Stimulated activated CD8-positive, alpha-beta memory T cell treated with anti-CD3 and anti-CD28 coated beads, Interleukin-15, amount 100 ng/mL, for 48 hours (primary cell): ENCODE measurements at places on chromosomes 2 and 18.
A peak's percentile ranks its signal among the peaks of the same experiment; 100 is the strongest.

DNA sequence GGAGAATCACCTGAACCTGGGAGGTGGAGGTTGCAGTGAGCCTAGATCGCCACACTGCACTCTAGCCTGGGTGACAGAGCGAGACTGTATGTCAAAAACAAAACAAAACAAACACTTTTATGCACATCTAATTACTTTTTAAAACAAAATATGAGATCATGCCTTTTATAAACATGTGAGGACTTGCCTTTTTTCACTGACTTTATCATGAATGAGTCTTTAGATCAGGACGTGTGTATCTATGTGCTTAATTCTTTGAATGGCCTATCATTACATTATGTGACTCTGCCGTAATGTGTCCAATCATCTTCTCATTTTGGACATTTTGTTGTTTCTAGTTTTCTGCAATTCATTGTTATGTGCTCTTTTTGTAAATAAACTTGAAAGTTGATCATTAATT is 58.7 kb downstream of the FAM117B start:
- no peak for DNase-seq

GRCh38 chr2:223099561-223099960 is 47.6 kb downstream of the KCNE4 start:
- no peak for DNase-seq

GRCh38 chr2:40315683-40316082 is 136.2 kb downstream of the SLC8A1 start:
- DNase-seq, result no peak

DNA sequence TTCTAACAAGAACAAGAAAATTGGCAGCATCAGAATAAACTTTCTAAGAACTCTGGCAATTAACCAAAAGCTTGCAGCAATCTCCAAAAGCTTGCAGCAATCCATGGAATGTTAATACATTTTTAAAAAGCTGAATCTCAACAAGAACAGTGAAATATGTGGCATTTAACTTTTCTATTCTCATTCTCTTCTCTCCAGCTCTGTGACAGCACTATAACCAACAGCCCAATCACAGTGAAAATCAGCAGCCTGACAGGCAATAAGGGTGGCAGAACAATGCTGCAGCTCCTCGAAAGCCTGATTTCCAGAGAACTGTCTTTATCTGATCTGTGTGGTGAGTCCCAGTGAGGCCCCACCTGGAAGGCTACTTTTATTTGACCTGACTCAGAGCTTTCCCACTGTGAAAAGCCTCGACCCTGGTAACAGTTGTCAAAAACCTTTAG is 60.0 kb downstream of the TMEM131 start:
- peak; percentile 11 for DNase-seq

DNA sequence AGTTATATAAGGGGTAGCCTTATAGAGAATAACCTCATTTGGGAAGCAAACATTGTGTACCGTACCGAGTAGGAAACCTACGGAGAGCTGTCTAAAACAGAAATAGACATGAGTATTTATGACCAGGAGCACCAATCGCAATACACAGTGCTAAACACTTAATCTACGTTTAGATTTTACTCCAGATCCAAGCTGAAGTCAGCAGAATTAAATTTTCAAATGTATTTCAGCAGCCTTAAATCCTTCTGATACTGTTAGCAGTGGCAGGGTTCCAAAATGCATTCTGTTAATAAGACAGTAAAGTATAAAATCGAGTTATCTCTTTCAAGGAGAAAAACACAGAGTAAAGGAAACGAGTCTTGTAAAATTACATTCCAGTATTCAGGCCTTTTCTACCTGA is 118.1 kb upstream of the ZNF521 start:
- DNase-seq, result no peak

DNA sequence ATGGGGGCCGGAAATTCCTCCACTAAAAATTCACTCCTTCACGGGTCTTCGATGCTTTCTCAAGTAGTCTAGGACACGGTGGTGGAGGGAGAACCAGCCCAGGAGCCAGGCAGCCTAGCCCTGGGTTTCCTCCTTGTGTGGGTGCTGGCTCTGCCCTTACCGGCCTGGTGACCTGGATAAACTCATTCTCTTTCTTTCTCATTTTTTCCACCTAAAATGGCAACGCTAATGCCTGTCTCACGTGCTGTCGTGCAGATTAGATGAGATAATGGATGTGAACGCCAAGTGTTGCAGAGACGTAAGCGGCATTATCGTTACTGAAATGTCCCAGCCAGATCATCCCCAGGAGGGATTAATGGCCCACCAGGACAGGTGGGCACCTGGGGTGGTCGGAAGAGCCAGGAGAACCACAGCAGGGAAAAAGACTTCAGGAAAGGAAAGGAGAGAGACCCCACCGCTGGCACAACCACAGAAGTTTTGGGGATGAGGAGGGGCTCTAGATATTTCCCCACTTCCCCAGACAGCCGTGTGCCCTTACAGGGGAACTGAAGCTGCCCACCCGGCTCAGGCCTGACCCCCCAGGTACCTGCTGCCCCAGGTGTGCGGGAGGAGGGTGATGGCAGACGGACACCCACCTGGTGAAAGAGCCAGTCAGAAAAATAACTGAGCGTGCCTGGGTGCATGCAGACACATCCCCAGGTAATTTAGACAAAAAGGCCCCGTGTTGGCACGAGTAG is 100.8 kb upstream of the ASAP2 start:
- DNase-seq, result no peak

DNA sequence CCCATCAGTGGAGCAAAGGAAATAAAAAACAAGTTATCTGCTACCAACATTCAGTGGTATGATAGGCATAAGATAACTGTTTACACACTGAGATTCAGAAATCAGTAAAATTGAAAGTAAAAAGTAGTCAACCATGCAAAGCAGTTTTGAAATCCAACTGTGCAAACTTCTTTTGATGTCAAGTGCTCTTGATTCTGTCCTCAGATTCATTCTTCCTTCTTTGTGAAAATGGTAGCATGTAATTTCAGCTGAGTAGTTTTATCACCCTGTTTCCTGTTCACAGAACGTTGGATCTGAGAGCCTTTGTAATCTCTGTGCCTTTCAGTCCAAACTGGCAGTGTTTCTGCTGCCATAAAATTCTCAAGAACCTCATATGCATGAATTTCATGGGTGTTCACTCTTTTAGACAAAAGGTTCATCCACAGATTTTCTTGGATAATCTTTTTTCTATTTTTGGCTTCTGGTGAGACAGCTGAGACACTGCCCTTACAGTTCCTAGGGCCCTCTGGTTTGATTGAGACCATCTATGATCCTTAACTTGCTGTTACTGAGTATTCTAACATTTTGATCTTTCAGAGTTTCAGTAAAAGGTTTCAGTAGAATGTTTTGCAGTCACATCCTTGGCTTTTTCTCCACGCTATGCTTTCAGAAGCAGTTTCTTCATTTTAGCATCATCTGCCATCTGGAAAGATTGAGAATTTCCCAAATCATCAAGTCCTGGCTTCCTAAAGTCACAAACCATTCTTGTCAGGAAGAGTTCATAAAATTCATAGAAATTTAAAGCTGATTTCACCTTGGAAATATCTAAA is 272.3 kb upstream of the EPHA4 start:
- DNase-seq, result no peak

GRCh38 chr2:158664987-158665386 is 130.1 kb upstream of the DAPL1 start:
- DNase-seq, result no peak

GRCh38 chr2:119311371-119311770 is 55.3 kb downstream of the C2orf76 start:
- no peak for DNase-seq

- no peak for DNase-seq
Observed at GRCh38 chr2:159118859-159119500, 150.5 kb downstream of the TANC1 start.

DNA sequence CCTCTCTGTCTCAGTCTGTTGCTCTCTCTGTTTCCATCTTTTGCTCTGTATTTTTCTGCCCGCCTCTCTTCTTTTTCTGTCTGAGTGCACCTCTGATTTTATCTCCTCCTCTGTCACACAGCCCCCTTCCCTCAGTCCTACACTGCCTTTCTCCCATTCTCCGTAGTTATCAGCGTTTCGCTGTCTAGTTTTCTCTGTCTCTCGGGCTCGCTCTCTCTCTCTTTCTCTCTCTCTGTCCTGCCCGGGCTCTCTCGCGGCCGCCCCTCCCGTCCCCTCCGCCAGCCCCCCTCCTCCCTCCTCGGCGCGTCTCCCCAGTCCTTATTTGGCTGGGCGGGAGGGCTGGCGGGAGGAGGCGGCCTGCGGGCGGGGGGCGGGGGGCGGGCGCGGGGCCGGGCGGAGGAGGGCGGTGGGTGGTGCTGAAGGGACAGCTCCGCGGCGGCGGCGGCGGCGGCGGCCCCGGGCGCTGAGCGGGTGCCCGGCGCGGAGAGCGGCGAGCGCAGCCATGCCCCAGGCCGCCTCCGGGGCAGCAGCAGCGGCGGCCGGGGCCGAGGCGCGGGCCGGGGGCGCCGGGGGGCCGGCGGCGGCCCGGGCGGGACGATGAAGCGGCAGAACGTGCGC is at the start of gene KCNK3:
TSS of gene KCNK3 (plus strand) at position 444 of the 618 bp plus-strand sequence. CDS start at position 598, 154 bp downstream.
- DNase-seq, result no peak

GRCh38 chr18:13372531-13372951 is 154.0 kb downstream of the LDLRAD4 start:
- no peak for DNase-seq

DNA sequence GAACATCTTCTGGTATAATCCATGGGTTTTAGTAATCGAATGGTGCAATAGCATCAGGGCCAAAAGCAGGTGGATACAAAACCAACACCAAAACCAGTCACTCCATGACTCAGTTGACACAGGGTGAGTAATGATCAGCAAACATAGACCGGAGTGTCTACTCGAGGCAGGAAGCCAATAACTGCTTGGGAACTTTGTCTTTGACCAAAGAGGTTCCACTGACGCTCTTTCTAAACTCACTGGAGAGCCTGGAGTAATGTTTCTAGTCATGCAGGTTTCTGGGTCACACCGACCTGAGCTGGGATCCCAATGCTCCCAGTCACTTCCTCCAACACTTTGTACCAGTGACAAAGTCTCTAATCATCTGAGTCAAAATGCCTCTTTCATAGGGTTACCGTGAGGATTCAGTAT is 30.9 kb downstream of the MREG start:
- peak; percentile 21 for DNase-seq

DNA sequence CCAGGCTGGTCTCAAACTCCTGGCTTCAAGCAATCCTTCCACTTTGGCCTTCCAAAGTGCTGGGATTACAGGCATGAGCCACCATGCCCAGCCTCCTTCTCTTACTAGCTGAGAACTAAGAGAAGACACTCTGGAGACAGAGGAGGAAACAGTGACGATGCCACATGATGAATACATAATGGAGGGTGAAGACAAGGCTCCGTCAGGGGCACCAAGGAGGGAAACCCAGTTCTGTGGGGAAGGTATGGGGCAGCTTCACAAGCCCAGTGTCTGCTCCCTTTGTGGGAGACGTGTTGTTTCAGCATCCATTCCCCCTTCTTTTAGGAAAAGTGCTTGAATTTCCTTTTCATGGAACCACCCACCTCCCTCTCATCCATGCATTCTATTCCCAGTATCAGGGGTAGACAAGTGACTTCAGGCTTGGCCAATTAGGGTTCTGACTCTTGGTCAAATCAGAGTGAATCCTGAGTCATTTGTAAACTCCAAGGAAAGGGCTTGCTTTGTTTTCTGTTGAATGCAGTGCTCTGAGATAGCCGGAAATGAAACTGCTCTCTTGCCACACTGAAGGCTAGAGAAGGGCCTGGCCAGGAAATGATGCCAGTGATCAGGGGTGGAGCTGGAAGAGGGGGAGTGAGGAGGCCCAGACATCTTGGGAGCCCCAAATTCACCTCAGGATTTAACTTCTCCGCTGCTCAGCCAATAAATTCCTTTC is 23.7 kb downstream of the TMEM127 start:
- DNase-seq, result peak; percentile 43

- DNase-seq, result peak; percentile 61
Observed at GRCh38 chr2:216606551-216607276, 26.5 kb upstream of the IGFBP2 start.

DNA sequence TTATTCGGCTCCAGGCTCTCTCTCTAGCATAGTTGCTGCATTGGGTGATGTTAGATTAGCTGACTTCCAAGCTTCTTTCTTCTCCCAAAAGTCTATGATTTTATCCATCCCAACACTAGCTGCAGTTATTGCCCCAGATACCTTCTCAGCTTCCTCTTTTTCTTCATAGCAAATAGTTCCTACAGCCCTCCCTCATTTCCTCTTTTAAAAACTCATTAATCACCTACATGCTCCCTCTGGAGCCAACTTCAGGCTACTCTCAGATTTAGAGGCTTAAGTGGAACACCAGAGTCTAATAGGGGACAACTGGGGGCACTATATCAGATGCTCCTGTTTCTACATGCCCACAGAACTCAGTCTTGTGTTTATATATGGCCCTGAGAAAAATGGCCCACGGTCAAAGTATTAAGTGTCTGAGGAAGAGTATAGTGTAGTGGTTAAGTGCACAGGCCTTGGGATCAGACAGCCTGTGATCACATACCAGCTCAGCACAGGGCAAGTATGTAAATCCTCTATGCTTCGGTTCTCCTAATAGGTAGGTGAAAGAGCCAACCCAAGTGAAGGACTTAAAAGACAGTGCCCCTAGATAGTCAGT is 241.9 kb upstream of the SLC14A2 start:
- DNase-seq, result no peak

GRCh38 chr2:168781191-168781817 is 21.1 kb upstream of the NOSTRIN start:
- no peak for DNase-seq

DNA sequence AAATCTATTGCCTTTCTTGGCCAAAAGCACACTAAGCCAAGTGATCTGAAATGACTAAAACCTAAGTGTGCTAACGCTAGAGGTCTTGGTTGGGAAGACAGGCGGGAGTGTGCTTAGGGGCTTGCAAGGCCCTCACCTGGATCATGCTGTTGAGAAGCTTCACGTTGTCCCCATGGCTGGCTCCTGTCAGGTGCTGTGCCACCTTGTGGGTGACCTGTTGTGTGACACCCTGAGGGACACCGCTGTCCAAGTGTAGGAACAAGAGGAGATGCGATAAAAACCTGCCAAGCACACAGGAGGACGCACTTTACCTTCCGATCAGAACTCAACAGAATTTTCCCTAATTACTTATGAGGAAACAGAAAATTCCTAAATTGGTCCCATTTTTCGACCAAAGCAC is 50.8 kb downstream of the EPG5 start:
- DNase-seq, result no peak

DNA sequence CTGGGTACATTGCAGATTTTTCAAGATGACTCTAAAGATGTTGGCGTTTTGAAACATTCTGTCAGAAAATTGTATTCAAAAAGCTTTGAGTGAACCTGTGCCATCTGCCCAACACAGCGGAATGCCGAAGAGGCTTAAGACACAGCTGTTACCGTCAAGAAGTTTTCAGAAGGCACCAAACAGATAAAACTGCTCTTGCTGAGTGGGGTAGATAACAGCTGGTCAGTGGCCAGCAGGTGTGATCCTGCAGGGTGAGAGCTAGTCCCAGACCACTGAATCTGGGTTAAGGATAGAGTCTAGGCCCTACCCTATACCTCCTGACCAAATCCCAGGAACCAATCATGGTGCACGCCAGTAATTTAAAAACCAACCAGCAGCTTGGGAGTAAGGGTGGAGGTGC is 60.5 kb upstream of the B3GNT7 start:
- no peak for DNase-seq

- no peak for DNase-seq
Observed at GRCh38 chr2:37350034-37350433, 5.6 kb downstream of the QPCT start.

GRCh38 chr18:33051407-33051806 is 278.6 kb upstream of the KLHL14 start:
- no peak for DNase-seq

GRCh38 chr18:79741362-79741700 is 56.4 kb upstream of the KCNG2 start:
- DNase-seq, result no peak
